Activated naive CD8-positive, alpha-beta T cell treated with anti-CD3 and anti-CD28 coated beads for 36 hours (primary cell): ENCODE measurements at places on chromosomes 1 and 21.

DNA sequence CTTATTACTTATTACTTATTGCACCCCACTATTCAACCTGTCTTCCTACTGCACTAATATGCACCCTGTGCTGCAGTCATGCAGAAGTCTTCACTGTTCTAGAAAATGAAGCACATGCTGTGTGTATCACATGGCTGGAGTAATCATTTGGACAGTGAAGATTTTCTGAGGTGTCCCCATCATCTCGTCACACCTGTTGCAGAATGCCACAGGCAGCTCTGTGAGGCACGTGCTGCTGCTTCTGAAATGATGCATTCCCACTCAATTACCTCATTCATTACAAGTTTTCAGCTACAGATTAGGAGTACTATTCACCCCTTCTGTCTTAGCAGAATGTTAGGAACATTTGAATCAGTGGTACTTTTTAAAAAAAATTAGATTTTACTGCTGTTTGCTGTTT is 325.7 kb upstream of the ST6GALNAC5 start:
- DNase-seq: no peak

GRCh38 chr1:226575739-226576378 is 27.3 kb downstream of the STUM start:
- DNase-seq: no peak

- peak; percentile 60 for DNase-seq
Observed at GRCh38 chr1:12052008-12052573, 11.0 kb upstream of the TNFRSF8 start.

- DNase-seq: no peak
Observed at GRCh38 chr1:39654291-39654690, 14.8 kb upstream of the HEYL start.

DNA sequence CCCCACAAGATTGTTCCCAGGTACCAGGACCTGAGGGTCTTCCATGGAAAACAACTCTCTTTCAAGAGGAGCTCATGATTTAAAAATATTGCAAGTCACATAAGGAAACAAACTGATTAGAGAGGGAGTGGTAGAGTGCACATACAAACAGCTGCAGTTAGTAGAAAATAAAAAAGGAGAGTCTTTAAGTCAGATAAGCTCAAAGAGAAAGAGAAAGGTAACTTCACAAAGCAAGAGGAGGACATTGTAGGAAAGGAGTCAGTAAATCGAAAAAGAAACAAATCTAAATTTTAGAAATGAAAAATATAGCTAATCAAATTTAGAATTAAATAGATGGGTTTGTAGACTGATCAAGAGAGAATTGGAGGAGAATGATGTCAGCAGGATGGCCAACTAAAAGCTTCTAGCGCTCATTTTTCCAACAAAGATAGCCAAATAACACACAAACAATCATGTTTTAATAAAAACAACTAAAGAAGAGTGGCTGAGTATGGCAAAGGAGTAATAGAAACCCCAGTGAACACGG is 86.1 kb upstream of the CD53 start:
- no peak for DNase-seq

- no peak for DNase-seq
Observed at GRCh38 chr1:154629061-154629674, 21.2 kb upstream of the ADAR start.

GRCh38 chr1:210698661-210699060 is 370.0 kb downstream of the HHAT start:
- DNase-seq: no peak

DNA sequence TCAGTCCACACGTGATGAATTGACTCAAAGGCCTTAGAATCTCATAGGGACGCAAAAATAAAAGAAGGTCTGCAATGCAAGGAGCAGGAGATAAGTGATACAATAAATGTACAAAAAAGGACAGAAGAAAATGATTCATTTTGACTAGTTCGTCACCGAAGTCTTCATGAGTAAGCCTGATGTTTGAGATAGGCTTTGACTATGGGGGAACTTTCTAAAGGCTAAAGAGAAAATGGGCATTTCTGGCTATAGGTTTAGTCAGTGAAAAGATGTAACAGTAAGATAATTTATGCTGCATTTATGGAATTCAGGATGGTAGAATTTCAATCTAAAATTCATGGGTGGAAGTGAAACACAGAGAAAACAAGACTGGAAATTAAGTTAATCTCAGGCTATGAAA is 163.0 kb downstream of the ADGRL4 start:
- DNase-seq: no peak
